ENCODE measurements at places on chromosomes 12 and 14.

GRCh38 chr14:72726444-72726843 is 167.5 kb downstream of the DPF3 start:
- no peak for DNase-seq

DNA sequence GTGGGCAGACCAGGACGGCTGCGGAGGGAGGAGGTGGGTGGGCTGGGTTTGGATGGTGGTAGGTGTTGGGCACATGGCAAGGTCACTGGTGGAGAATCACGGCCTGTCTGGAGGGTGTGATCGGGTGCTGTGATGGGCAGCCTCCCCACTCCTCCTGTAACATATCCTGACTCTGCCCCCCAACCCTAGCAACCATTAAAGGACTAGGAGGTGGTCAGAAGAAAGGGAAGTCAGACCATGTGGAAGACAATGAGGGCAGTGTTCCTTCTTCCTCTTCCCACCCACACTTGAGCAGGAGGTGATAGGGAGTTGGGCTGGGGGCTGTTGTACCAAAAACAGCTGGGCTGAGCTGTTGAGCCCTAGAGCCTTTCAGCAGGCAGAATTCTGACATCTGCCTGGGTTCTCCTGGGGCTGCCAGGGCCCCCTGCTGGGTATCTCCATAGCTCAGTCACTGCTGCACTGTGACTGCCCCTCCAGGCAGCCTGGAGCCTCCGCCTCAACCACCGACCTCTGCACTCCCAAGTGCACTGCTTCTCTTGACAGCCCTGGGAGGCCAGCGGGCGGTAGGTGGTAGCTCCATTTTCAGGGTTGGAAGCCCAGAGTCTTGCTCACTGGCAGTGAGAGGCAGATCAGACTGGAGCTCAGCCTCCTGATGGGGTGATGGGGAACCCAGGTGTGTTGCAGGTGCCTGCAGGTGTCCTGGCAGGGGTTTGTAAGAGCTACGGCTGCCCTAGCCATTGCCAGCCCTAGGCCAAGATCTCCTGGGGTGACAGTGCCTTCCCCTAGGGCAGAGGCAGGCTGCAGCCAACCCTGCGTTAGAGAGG is 15.4 kb downstream of the VASH1 start:
- no peak for DNase-seq

- no peak for DNase-seq
These were observed 1.4 kb downstream of the PLXNC1 start for GRCh38 chr12:94149781-94150239.

DNA sequence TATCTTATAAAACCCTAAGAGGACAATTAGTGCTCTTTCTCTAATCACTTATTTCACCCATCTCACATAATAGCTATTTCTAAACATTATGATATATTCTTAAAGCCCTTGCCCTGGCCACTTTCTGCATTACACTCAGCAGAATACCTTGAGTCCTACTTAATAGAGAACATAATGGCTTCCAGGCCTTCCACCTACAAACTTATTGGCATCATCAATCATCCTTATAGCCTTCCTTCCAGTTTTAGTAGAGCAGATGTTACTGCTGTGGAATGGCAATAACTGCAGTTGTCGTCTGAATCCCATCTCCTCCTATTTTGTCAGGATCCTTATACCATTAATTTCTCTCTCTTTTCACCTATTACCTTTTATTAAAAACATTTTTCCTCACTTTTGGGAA is 1127.4 kb downstream of the LRFN5 start:
- DNase-seq, result no peak

- no peak for DNase-seq
These were observed 86.6 kb upstream of the TRAF3 start for GRCh38 chr14:102690509-102691286.

GRCh38 chr12:93762059-93762719 is 85.0 kb downstream of the CRADD start:
- DNase-seq, result no peak

DNA sequence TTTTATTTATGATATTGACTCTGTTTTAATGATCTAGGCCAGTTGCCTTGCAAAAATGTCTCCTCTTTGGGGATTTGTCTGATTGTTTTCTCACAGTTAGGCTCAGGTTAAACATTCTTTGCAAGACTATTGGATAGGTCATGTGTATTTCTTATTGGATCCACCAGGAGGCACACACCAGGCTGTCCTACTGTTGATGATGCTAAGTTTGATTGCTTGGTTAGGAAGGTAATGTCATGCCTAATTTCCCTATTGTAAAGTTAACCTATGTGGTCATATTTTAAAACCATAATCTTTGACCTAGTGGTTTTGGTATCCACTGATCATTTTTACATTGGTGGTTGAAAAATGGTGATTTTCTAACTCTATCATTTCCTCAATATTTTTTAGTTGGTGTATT is 137.1 kb downstream of the BRMS1L start:
- no peak for DNase-seq

DNA sequence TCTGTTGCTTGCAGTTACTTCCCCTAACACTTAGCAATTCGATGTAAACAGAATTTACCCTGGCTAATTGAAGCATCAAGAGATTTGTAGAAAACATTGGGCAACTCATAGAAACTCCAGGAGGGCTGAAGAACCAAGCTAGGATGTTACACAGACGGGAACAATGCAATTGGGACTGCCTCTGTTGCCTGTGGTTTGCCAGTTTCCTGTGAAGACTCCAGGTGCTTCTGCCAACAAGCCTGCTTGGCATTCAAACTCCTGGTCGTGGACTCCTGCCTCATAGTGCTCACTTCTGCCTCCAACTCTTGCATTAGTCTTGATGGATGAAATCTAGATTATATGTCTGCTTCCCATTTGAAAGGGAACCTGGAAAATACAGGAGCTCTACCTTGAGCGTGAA is 246.0 kb downstream of the BMP4 start:
- no peak for DNase-seq

- no peak for DNase-seq
These were observed 13.7 kb downstream of the TRMT61A start for GRCh38 chr14:103542605-103543088.

DNA sequence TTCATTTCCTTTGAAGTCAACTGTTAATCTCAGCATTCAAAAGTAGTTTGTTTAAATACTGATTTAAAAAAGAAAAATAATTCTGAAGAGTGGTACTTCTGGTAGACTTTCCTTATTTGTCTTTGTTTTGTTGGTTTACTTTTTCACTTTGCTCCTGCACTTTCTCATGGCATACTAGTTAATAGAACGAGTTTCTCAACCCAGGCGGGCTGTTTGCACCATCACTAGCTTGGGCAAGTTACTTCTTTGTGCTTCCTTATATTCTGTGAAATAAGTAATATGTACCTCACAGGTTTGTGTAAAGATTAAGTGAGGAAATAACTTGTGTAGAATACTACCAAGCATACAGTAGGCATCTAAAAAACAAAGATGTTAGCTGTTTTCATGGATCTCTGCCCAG is 45.5 kb downstream of the SLC38A6 start:
- no peak for DNase-seq

- DNase-seq, result no peak
These were observed 40.3 kb downstream of the FAM222A start for GRCh38 chr12:109753959-109754358.

GRCh38 chr14:105914738-105915385 is 388.5 kb downstream of the TMEM121 start:
- DNase-seq, result no peak

GRCh38 chr12:98018836-98019235 is 496.6 kb upstream of the TMPO start:
- no peak for DNase-seq

GRCh38 chr12:3116106-3116844 is 39.1 kb downstream of the TSPAN9 start:
- DNase-seq, result no peak

GRCh38 chr12:41287500-41288141 is 99.5 kb downstream of the PDZRN4 start:
- no peak for DNase-seq

DNA sequence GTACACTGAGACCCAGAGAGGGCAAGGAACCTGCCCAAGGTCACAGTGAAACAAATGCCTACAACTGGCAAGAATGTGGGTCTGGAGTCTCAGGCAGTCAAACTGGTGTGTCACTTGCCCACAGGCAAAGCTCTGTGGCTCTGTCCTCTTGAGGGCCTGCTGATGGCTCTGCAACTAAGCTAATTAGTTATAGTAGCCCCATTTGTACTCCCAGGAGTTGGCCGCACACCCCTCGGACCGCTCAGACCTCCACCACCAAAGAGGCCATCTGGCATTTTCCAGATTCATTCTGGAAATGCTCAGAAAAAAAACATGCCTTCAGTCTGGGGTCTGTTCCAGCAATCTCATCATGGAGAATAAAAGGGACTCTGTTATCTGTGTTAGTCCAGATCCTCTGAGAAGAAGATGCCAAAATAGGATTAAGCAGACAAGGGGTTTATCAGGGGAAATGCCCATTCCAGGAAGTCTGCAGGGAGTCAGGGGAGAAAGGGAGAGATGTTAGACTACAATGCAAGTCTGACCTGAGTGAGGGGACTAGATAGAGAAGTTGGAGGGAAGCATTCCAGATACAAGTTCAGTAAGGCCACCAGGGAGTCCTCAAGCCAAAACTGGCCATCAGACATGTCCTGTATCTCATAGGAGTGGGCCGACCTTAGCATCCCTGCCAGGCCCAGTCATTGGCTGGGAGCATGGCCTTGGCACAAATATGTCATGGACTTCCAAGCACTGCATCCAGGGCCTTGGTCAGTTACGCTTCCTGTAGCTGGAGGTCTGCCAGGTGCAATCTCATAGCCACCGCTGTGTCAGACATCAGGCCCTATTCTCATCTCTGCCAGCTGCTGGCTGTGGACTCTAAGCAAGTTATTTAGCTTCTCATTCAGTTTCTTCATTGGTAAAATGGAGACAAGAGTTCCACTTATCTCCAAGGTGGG is 15.4 kb upstream of the OAS1 start:
- no peak for DNase-seq
